ENCODE measurements at places on chromosomes 6 and 20.

DNA sequence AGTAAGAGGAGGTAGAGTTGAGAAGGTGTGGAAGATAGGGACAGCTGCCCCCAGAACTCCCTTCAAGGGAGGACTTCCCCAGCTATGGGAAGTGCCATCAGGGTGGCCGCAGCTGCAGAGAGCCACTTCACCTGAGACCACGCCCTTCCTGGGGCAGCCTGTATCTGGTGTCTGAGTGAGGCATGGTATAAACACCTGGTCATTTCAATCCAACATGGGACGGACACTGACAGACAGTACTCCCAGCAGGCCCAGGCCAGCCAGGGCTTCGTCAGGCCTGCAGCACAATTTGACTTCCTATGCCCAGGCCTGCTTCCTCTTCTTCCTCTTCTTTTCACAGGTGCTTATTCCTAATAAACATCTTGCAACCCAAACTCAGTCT, 4.5 kb downstream of the SOX12 start:
- no peak for DNase-seq

DNA sequence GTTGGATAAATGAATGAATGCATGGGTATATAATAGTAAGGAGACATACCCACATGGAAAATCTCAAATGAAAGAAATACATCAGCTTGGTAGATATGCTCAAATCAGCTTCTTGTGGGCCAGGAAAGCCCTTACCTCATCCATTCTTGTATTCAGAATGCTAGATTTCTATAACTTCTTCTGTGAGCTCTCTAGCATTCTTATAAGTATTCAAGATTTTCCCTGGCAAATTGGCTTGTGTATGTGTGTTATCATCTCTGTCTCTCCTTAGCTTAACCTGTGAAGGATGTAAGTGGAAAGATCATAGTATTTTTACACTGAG, 100.8 kb downstream of the OR2B2 start:
- DNase-seq = peak; percentile 19

DNA sequence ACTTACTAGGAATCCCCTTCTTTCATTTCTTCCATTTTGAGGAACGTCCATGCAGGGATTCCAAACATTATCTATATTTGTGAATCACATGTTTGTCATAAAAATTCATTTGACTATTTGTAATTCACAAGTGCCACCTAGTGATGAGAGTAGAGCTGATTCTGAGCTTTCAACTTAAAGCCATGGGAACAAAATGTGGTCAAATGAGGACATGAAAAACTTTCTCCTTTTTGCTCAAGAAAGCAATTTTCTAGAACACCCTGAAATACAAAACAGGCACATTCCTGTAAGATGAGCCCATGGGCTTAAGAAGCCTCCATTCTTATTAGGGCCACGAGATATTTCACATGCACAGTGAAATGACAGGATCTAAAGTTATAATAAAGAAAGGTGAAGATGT, 12.3 kb downstream of the MAP3K7 start:
- DNase-seq = no peak

GRCh38 chr6:11425876-11426275, 111.7 kb upstream of the TMEM170B start:
- no peak for DNase-seq

DNA sequence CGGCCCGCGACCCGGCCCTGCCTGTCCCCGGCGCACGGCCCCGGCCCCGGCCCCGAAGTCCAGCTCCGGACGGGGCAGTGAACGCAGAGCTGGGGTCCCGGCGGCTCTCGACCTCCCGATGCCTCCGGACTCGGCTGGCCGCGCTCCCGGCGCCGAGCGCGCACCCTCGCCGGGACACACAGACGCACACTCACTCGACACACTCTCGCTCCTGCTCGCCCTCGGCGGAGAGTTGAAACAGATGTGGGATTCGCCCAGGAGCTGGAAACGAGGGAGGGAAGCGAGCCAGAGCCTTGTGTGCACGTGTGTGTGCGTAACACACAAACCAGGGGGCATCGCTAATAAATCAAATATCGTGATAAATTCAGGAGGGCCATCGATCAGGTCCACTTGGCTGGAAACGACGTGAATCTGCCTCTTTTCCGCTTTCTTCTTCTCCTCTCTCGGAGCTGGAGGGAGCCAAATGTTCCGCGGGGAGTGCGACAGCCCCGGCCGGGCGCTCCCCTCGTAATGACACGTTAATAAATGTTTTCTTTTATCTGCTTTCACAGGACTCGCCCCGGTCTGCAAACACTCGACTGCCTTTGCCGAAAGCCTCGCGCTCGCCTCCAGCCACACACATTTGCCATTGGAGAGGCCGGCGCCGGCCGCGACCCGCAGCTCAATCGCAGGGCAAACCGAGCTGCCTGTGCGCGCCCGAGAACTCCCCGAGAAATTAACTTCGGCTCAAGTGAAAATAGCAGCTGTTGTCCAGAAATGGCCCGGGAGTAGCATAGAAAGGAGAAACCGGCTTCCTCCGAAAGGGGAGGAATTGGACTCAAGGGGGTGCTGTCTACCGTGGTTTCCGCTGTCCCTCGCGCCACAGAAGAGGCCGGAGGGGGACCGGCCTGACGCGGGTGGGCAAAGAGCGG, 828 bp upstream of the SULF2 start:
- peak; percentile 90 for DNase-seq

DNA sequence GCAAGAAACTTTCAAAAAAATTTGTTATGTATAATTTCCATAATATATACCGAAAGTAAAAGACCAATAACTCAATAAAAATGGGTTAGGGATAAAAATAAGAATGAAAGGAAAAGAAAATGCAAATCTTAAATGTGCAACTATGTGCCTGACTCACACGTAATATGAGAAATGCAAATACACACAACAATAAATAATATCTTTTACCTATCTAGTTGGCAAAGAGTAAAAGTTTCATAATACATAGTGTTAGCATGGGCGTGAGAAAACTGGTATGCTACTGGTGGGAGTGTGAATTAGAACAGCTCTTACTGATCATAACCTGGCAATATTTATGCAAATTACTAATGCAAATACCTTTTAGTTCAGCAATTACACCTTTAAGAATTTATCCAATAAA, 438.5 kb upstream of the CITED2 start:
- no peak for DNase-seq

DNA sequence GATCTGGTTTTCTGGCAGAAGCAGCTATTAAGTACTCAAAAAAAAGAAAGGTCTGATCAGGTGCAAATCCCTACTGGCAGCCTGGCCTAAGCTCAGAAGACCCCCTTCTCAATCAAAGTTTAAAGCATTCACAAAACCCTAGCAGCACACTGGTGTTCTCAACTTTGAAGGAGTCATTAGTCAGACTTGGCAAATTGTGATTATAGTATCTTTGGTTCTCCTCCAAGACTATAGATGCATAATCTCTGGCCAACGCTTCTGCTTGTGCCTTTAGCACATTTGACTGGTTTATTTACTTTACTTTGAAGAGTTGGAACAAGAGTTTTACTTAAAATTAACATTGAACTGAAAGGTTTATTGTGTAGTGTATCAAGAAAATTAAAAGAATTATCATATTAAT, 248.9 kb downstream of the PTPRK start:
- DNase-seq = no peak

DNA sequence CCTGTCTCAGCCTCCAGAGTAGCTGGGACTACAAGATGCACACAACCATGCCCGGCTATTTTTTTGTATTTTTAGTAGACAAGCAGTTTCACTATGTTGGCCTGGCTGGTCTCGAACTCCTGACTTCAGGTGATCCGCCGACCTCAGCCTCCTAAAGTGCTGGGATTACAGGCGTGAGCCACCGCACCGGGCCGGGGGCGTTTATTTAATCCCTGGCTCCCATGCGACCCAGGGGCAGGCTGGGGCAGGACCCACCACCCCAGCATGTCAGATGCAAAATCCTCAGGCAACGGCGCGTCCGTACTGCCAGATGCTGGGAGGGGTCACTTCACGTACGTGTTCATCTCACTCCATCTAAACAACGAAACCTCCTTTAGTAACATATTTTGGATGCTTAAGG, 518.7 kb upstream of the NOX3 start:
- no peak for DNase-seq

DNA sequence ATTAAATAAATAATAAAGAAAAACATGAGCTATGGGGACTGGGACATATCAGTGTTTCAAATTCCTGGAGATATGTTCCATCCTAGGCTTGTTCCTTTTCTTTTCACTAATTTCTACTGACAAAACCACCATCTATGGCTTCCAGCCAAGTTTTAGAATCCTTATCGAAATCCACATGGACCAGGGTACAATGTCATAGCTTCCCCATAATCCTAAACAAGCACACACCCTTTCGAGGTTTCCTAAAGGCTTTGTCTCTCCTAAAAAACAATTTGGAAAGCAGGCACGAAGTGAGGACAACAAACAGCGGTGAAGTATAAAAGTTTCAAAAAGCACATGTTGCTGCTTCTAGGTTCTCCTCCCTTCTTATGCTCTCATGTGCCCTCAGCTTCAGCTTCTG, 13.3 kb upstream of the DST start:
- DNase-seq = no peak

GRCh38 chr6:47061309-47062300, 19.5 kb upstream of the ADGRF1 start:
- DNase-seq = no peak

DNA sequence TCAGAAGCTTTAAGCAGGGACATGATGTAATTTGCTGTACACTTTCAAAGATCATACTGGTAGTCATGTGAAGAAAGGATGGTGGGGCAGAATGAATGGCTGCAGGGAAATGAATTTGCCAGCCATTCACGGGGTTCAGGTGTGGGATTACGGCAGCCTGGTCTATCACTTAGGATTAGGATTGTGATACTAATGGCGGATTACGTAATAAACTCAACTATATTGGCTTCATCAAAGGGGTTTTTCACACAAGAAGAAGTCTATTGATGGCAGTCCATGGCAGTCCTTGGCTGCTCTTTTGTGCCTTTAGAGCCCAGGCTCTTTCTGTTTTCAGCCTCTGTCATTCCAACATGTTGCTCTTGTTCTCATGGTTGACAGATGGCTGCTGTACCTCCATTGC, 12.6 kb upstream of the EEF1E1 start:
- DNase-seq = no peak

GRCh38 chr6:137874204-137875057, 7.4 kb downstream of the TNFAIP3 start:
- DNase-seq = peak; percentile 56

DNA sequence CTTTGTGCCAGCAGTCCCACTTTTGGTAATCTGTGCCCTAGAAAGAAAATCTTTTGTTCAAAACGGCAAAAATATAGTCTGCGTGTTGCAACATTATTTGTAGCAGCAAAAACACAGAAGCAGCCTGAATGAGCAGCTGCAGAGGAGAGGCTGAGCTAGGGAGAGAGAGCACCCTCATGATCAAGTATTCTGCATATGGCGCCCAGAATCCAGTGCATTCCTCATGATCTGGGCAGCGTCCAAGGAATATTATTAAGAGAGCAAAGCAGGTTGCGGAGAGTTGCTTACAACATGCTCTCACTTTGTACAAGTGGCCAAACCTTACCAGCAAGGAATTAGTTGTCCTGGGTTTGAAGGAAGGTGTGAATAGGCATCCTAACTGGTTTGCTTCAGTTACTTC, 25.9 kb downstream of the KIZ start:
- no peak for DNase-seq

DNA sequence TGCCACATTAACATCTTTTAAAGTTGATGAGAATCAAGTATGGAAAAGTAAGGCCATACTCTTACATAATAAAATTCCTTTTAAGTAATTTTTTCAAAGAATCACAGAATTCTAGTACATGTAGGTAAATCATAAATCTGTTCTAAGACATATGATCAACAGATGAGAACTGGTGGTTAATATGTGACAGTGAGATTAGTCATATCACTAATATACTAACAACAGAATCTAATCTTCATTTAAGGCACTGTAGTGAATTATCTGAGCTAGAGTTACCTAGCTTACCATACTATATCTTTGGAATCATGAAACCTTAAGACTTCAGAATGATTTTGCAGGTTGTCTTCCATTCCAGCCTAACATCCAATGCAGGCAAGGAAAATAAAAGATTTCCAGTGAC, 11.6 kb downstream of the PLN start:
- no peak for DNase-seq

GRCh38 chr6:88680654-88681053, 282.8 kb downstream of the RNGTT start:
- DNase-seq = no peak

GRCh38 chr6:72417759-72418158, 204.1 kb upstream of the KCNQ5 start:
- DNase-seq = no peak

DNA sequence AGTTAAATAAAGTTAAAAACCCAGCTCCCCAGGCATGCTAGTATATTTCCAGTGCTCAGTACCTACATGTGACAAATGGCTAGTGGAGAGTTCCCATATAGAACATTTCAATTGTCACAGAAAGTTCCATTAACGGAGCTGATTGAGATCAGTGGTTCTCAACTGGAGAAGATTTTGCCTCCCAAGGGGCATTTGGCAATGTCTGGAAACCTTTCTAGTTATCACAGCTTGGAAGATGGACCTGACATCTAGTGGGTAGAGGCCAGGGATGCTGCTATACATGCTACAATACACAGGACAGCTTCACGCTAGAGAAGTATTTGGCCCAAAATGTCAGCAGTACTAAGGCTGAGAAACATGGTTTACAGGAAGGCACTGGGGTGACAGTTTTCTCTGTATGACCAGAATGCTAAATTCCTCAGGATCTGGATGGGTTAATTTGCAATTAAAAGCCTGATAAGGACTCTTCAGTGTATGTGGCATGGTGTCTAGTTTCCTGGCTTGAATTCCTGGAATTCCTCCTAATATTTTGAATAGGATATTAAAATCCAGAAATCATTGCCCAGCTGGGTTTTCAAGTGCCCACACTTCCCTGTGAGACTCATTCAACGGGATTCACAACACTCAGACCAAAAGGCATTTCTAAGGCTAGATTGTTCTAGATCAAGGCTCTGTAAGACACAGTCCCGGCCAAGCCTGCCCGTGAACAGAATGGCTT, 84.7 kb upstream of the SALL4 start:
- no peak for DNase-seq

GRCh38 chr6:123803504-123804013, at the start of gene NKAIN2:
TSS of gene NKAIN2 (plus strand) at chr6:123803865.
- no peak for DNase-seq

- peak; percentile 52 for DNase-seq
Observed at GRCh38 chr6:116268589-116269293, 11.0 kb downstream of the TSPYL1 start.
